ENCODE measurements at places on chromosomes 12 and 14.

DNA sequence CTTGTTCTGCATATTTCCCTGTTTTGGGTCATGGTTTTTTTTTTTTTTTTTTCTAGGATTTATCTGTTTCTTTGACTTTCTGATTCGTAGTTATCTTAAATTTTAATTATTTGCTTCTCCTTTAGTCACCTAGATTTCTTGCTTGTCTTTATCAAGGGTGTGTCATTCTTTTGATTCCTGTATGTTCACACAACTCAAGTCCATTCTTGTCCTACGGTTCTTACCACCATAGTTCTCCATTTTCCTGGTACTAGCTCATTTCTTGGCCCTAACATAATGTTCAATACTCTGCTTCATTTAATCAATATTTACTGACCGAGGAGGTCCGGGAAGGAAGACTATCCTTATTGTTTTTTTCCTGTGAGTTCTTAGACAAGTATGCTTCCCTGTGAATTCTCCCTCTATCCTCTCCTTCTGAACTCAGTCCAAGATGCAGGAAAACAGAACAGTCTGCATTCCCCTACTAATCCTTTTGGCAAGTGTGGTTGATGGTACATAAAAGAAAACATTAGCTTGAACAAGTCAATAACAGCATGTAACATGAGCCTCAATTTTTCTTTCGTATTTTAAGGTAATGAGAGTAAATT is 1346.4 kb upstream of the SEL1L start:
- DNase-seq, result no peak

DNA sequence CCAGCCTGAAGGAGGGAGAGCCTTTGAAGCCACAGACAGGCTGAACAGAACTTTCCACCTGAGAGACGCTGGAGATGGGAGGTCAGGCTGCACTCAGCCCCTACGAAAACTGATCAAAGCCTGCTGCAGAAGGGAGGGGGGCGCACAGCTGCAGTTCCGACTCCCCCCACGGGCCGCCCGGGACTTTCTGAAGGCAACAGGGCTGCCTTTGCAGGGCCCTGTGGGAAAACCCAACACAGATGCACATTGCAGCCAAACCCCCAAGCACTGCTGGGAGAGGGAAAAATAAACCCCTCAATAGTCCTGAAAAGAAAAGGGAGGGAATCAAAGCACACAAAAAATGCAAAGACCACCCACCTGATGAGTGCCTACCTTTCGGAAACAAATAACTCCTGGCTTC is 290.6 kb downstream of the ZFP36L1 start:
- no peak for DNase-seq

DNA sequence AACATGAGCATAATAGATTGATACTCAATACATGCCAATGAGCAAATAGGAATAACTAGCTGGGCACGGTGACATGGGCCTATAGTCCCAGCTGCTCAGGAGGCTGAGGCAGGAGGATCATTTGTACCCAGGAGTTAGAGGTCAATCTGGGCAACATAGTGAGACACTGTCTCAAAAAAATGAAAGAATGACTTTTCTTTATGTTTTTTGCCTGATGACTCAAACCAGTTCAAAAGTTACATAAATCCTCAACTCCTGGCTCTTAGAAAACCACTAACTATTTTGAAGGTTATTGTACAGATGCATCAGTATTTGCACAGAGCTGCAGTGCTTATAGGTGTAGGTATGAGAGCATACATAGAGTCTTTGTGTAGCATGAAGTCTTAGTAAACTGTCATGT is 219.2 kb upstream of the RGS6 start:
- DNase-seq, result no peak

- peak; percentile 94 for DNase-seq
Observed at GRCh38 chr12:54216797-54217661, 28.2 kb upstream of the SMUG1 start.

DNA sequence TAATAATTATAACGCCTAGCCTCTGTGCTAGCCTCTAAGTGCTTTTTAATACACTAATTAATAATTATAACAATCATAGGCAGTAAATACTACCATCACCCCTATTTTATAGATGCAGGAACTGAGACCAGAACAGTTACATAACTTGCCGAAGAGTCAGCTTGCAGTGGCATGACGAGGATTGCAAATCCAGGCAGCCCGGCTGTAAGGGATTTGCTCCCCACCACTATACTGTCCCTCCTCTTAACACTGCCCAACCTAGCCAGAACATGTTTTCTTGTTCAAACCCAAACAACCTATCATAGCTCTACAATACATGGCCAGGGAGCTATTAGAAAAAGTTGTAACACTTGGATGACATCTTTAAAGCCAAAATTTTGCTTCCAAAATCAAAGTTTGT is 33.9 kb upstream of the VASH1 start:
- no peak for DNase-seq

- no peak for DNase-seq
Observed at GRCh38 chr14:101197595-101198397, 294.3 kb upstream of the RTL1 start.

DNA sequence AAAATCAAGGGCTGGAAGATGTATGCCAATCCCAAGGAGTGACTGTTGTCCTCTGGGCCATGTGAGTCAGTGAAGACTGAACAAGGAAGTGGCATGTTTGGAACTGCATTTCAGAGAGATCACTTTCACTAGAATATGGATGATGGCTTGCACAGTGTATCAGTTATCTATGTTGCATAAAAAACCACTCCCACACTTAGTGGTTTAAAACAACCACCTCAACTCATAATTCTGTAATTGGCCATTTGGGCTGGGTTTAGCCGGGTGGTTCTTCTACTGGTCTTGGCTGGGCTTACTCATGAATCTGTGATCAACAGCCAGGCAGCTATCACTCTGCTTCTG is 15.4 kb downstream of the BDKRB1 start:
- no peak for DNase-seq

GRCh38 chr12:90239732-90240260 is 531.2 kb upstream of the ATP2B1 start:
- DNase-seq, result no peak

GRCh38 chr14:89422181-89422951 is 5.3 kb upstream of the FOXN3 start:
- no peak for DNase-seq
